Progenitor cell of endocrine pancreas (in vitro differentiated cells): ENCODE measurements at places on chromosomes 7 and 10.

GRCh38 chr7:157738066-157738460 is 401.3 kb downstream of the DNAJB6 start:
- DNase-seq: peak; percentile 37

- DNase-seq: no peak
Measured at GRCh38 chr7:81159402-81159801, 240.6 kb upstream of the SEMA3C start.

DNA sequence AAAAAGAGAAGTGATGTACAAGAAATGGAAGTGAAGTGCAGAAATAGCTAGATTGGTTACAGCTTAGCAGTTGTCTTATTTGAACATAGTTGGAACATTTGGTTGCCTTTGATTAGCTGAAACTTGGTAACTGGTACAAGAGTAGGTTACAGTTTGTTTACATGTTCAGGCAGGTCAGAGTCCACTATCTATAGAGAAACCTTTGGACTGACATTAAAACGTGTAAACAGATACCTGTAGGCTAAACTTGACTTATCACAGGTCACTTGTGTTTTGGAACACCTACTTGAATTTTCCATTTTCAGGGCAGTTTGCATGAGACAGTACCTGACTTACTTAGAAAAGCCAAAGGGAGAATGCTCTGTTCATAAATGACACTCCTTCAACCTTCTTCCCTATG is 28.5 kb upstream of the CYP2C8 start:
- DNase-seq: no peak

DNA sequence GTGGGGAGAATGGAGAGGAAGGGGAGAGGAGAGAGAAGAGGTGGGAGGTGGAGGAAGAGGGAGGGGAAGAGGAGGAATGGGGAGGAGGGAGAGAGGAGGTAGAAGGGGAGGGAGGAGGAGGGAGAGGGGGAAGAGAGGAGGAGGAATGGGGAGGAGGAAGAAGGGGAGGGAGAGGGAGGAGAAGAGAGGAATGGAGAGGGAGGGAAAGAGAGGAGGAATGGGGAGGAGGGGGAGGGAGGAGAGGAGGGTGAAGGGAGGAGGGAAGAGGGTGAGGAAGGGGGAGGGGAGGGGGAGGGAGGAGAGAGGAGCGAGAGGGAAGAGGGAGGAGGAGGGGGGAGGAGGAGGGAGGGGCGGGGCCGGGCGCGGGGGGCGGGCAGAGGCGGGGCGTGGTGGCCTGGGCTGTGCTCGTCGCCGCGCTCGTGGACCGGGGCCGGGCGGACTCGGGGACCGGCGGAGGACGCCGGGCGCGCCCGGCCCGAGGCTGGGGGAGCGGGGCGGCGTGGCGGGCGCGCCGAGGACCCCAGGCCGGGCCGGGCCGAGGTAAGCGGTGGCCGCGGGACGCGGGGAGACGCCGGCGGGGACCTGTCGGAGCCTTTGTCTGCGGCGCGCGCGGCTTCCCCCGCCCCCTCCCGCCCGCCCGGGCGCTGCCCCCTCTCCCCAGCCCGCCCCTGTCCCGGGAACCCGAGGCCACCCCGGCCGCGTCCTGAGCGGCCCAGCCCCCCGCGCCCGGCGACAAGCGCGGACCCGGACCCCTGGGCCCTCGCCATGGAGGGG is at the start of gene SLC29A4:
SLC29A4 (plus strand) TSS at position 401 of the 774 bp plus-strand sequence. CDS start 4,874 bp downstream, outside the sequence.
- no peak for DNase-seq

DNA sequence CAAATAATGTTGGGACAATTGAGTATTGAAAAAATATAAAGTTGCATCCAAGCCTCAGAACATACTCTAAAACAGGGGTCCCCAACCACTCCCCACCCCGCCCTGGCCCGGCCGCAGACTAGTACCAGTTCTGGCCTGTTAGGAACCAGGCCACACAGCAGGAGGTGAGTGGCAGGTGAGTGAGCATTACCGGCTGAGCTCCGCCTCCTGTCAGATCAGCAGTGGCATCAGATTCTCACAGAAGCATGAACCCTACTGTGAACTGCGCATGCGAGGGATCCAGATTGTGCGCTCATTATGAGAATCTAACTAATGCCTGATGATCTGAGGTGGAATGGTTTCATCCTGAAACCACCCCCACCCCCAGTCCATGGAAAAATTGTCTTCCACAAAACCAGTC is 19.4 kb downstream of the HIPK2 start:
- no peak for DNase-seq
